ENCODE measurements at places on chromosomes 11 and 22.

GRCh38 chr11:66007201-66007634 is 4.6 kb upstream of the CST6 start:
- no peak for DNase-seq

- no peak for DNase-seq
These were observed 57.6 kb downstream of the MYH9 start for GRCh38 chr22:36330127-36330526.

GRCh38 chr11:50098186-50098725 is 65.6 kb downstream of the OR4C45 start:
- DNase-seq = no peak

GRCh38 chr11:126415128-126415527 is 59.6 kb downstream of the ST3GAL4 start:
- DNase-seq = no peak

DNA sequence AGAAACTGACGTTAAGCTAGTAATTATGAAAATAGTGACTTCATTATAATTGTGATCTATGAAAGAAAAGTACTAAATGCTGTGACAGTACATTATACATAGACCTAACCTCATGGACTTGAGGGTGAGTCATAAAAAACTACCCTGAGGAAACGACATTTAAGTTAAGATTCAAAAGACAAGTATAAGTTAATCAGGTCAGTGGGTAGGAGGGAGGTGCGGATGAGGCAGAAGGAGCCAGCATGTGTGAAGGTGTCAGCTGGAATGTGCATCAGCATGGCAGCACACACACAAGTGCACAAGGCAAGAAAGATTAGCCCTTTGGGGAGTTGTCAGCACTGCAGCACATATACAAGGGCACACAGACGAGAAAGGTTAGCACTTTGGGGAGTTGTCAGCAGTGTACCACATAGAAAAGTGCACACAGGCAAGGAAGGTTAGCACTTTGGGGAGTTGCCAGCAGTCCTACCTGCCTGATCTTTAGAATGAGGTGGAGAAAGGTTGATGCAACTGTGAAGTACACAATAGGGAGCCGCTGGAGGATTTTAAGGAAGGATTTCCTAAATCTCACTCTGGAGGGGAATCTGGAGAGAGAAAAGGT is 31.6 kb upstream of the CAVIN3 start:
- no peak for DNase-seq

- no peak for DNase-seq
These were observed 9.9 kb downstream of the PRR5 start for GRCh38 chr22:44711690-44712555.

- DNase-seq = no peak
These were observed 1.0 kb downstream of the PIDD1 start for GRCh38 chr11:803770-804598.

GRCh38 chr11:76849376-76849775 is 11.3 kb upstream of the ACER3 start:
- DNase-seq = no peak

DNA sequence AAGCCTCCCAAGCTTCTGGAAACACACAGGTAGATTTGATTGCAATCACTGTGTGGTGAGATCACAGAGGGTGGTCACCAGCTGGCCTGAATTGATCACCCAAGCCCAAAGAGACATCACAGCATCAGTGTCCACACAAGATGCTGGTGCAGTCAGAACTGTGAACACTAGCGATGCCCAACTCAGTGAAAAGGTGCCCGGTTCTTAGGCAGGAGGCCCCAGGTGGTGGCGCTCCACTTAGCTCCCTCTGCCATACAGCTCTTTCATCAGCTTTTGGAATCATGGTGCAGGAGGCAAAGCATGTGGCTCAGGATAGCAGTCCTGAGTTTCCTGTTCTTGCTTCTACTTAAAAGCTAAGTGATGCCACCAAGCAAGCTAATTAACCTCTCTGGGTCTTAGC is 11.1 kb downstream of the DGCR2 start:
- DNase-seq = no peak

DNA sequence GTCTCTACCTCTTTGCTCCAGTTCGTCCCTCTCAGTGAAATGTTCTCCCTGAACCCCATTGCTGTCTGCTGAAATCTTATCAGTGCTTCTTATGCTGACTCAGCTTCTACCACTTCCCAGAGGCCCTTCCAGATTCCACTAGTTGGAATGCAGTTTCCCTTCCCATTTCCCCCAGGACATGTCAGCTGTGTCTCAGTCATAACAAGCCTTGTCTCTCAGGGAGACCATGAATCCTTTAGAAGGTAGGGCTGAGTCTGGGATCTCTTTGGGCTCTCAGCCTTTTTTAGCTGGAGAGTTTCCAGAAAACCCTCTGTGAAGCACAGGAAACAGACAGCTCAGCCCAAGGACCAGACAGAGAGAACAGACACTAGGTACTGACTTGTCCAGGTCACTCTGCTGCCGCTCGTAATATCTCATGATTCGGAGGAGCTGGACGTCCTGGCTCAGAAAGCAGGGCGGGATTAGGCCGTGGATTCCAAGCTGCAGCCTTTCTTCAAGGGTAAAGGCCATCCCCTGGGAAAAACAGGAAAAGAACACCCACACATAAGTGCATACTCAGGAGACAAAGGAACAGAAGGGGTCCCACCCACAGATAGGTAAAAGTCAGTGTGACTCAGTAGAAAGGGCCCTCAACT is 113.0 kb downstream of the ME3 start:
- no peak for DNase-seq

- no peak for DNase-seq
These were observed 259.6 kb downstream of the NTM start for GRCh38 chr11:131629925-131630540.

DNA sequence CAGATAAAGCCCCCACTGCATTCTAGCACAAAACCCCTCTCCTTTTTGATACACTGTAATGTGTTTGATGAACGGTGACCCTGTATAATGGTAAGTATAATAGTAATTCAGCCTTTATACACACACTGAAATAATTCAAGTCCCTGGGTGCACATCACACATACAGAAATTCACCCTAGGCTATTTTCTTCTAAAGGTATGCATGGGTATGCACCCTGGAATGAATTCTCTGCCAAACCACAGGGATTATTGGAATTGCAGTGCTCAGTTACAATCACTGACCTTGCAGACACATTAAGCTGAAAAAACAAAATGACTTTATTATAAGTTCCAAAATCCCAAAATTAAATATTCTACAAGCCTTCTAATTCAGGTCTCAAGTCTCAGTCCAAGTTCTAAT is 245.9 kb upstream of the FAT3 start:
- DNase-seq = no peak

GRCh38 chr22:22120160-22120559 is 124.4 kb upstream of the VPREB1 start:
- no peak for DNase-seq

- no peak for DNase-seq
These were observed 11.3 kb upstream of the SMIM38 start for GRCh38 chr11:69144316-69145049.

GRCh38 chr22:50532824-50533796 is 3.3 kb upstream of the TYMP start:
- DNase-seq = no peak

DNA sequence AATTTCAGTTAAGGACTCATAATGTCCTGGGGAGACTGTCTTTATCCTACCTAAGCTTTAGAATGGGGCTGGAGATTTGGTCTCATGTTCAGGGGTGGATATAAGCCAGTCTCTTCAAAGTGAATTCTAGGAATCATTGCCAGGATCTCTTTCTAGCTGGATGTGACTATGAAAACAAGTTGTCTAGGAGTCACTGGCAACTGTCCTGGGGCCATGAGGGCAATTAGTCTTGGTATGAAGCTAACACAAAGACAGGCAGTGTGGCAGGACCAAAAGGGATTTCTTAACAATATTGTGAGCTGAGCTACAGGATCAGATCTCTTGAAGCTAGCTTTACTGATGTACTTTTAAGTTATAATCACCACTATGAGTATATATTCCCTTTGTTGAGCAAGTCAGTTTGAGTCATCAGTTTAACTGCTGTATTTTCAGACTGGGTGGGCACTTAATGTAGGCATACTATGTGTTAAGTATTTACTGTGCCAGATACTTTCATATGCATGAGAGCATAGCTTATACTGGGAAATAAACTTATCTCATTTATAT is 390.0 kb upstream of the CCDC90B start:
- DNase-seq = no peak

DNA sequence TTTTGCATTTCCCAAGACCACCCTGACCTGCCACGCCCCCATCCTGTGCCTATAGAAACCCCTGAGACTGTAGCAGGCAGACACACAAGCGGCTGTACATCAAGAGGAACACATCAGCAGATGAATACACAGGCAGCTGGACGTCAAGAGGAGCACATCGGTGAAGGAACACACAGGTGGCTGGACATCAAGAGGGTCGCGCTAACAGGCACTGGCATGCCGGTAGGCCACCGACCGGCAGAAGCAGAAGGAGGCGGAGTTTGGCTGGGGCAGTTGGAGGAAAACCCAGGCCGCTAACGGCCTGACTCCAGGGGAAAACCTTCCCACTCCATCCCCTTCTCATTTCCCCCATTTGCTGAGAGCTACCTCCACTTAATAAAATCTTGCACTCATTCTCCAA is 5.4 kb upstream of the IPO7 start:
- DNase-seq = no peak

- DNase-seq = no peak
These were observed 3.4 kb downstream of the USH1C start for GRCh38 chr11:17540807-17541206.

DNA sequence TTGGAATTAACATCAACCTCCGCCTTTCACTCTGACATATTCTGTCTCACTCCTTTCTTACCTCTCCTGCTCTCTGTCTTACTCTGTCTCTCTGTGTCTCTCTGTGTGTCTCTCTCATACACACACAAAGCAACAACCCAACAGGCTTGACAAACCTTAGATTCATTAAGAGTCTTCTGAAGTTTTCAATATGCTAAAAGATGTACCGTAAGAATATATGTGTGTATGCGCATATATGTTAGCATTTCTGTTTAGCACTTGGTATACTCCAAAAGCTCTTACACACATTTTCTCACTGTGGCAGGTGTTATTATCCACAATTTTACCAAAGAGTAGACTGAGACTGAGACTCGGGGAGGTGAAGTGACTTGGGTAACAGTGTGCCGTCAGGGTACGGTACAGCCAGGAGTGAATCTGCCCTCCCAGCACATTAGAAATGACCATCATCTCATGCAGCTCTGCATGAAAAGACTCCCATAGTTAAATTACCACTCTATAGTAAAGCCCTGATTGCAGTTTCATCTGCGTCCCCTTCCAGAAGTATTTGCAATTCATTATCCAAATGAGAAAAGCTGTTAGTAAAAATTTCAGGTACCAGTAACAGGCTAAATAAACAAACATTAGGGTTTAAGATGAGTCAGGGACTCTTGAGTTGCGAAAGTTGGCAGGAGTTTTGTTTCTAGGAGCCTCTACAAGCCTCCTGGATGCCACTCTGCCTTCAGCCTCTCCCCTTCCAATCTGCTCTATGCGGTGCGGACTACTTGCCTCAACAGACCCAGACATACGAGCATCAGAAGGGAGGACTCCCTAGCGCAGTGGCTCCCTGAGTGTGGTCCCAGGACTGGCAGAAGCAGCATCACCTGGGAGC is 195.2 kb upstream of the TMEM45B start:
- DNase-seq = no peak

GRCh38 chr11:37597776-37598175 is 999.7 kb upstream of the RAG2 start:
- no peak for DNase-seq

DNA sequence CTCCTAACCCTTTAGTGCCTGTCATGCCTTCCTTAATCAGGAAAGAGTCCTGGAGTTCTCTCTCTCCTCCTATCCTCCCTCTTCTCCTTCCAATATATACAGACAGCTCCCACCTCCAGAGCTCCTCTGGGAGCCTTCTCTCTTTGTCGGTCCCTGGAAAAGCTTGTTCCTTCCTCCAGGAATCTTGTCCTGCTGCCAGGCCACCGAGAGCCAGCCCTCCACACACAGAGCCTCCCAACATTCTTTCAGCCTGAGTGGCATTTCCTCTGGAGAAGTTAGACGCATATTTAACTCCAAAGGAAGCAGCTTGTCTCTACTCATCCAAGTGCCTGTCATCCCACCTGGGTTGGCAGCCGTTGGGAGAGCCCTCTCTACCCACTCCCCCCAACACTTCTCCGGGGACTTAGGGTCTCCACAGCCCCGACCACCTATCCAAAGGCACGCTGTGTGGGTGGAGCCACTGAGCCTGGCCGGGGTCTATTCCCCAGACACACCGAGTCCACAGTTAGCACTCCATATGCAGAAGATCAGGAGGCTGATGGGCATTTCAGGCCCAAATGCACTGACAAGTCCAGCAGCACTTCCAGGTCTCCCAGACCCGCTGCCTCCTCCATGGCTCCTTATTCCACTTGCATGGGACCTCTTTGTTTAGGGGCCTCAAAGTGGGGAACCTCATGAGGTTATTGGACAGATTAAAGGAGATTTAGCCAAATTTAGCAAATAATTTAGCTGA is 31.1 kb downstream of the DKK3 start:
- DNase-seq = no peak

DNA sequence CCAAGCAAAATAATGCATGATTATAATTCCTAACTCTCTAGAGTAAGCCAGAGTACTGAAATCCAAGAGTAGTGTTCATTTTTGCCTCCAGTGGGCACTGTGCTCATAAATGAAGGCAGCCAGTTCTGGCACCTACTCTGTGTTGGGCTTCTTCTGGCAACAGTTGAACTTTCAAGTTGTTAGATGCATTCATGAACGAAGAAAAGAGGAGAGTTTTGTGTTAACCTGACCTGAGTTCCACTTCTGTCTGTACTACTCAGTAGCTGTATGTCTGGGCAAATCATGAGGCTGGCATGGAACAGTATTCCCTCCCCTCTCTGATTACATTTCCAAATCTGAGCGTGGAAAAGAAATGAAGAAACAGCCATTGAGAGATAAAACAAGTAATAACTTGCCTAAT is 20.3 kb upstream of the TENM4 start:
- DNase-seq = no peak

- no peak for DNase-seq
These were observed 640.2 kb upstream of the LUZP2 start for GRCh38 chr11:23856654-23857053.

DNA sequence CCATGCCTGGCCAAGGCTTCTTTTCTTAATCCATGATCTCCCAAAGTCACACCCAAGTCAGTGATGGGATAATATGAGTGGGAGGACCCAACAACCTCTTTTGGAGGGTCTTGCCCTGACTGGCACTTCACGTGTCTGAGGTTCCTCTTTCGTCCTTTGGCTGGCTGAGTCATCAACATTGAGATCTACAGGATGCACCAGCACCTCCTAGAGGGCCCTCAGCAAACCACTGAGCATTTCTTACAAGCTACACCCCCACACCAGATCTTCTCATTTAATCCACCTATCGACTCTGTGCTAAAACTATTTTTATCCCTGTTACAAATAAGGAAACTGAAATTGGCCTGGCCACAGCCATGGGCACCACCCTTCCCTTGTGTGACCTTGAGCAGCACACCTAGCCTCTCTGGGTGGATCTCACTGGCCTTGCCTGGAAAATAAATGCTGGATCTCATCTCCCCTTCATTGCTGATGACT is 63.4 kb downstream of the FLI1 start:
- DNase-seq = no peak

- no peak for DNase-seq
These were observed 62.2 kb upstream of the FDX1 start for GRCh38 chr11:110367571-110367970.

- DNase-seq = no peak
These were observed 1.8 kb upstream of the SERPIND1 start for GRCh38 chr22:20771918-20772625.

GRCh38 chr11:23509023-23509422 is 648.7 kb upstream of the CCDC179 start:
- no peak for DNase-seq

All from iPS DF 19.7 (cell line).